Anterior cingulate cortex (tissue), 58 donors: ENCODE measurements at places on chromosomes 2 and 18.

GRCh38 chr2:241924909-241925250, 55.4 kb downstream of the RTP5 start:
- no peak for DNase-seq

GRCh38 chr2:43057742-43058725, 168.4 kb downstream of the ZFP36L2 start:
- no peak for DNase-seq

- no peak for DNase-seq
Measured at GRCh38 chr18:61833387-61833786, 59.4 kb downstream of the RNF152 start.

GRCh38 chr2:12817870-12818269, 101.1 kb downstream of the TRIB2 start:
- DNase-seq = no peak

- DNase-seq = peak; percentile 57
Measured at GRCh38 chr2:69306822-69307578, 80.0 kb downstream of the GFPT1 start.

DNA sequence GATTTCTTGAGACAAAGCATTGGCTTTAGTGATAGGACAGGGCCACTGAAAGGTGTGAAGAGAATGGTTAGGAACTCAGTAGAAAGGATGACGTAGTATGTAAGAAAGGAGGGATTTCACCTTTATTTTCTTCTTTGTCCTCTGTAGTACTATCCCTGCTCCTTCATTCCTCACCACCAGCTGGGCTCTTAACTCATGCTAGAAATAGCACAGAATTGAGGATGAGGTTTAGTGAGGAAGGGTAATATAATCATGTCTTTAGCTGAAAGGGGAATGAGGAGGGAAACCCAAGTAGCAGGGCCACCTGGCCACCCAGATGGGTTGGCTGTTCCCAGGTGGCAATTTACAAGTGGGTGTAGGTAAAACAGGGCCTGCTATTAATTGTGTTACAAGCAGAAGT, 15.2 kb downstream of the ACVR2A start:
- no peak for DNase-seq

GRCh38 chr2:185147361-185147760, 549.0 kb downstream of the ZNF804A start:
- no peak for DNase-seq

GRCh38 chr2:149064365-149064841, 25.9 kb downstream of the LYPD6B start:
- DNase-seq = no peak

GRCh38 chr2:198045227-198045626, 240.8 kb downstream of the PLCL1 start:
- no peak for DNase-seq

DNA sequence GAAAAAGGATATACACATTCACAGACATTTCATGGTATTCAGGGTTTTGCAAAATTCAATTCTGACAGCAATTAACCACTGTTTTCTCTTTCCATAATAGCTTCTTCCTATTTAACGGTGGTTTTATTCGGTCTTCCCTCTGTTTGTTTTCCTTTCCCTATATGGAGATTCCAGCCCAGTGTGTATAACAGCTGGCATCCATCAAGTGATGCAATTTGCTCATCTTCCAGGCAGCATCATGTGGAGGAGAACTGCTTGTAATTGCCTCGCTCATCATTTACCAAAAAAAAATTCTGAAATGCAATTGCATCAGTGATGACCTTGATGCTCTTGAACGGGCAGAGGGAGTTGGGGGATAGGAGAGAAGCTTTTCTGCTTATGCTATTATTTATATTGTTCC, 165.9 kb upstream of the PGAP1 start:
- no peak for DNase-seq

GRCh38 chr2:128520791-128521190, 202.1 kb upstream of the HS6ST1 start:
- no peak for DNase-seq

- DNase-seq = no peak
Measured at GRCh38 chr2:71385012-71385411, 53.4 kb downstream of the ZNF638 start.

GRCh38 chr2:73225513-73226360, 7.3 kb downstream of the PRADC1 start:
- DNase-seq = no peak

DNA sequence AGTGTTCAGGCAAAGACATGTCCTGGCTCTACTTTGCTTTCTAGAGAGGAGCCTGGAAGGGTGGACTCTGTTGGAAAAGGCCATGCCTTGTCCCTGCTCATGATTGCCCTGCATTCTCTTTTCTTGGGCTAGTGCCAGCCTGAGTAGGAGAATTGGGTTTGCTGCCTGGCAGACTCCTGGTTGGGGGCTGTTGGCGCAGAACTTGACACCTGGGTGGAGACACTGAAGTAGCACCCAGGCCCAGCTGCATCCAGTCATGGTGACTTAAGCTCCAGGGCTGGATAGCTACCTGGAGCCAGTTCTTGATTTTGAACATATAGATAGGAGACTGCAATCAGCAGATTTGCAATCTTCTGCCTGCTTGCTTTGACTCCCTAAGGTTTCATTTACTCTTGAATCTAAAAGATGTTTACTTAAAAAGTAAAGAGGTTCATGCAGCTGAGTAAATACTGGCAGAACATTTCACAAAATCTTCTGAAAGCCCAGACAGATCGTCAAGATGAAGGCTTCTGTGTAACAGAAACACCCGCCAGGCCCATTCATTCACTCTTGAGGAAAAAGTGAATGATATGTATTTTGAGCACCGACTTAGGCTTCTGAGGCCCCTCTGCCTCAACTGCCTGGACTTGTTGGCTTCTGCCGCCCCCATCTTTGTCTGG, 38.0 kb upstream of the YWHAQ start:
- DNase-seq = no peak

DNA sequence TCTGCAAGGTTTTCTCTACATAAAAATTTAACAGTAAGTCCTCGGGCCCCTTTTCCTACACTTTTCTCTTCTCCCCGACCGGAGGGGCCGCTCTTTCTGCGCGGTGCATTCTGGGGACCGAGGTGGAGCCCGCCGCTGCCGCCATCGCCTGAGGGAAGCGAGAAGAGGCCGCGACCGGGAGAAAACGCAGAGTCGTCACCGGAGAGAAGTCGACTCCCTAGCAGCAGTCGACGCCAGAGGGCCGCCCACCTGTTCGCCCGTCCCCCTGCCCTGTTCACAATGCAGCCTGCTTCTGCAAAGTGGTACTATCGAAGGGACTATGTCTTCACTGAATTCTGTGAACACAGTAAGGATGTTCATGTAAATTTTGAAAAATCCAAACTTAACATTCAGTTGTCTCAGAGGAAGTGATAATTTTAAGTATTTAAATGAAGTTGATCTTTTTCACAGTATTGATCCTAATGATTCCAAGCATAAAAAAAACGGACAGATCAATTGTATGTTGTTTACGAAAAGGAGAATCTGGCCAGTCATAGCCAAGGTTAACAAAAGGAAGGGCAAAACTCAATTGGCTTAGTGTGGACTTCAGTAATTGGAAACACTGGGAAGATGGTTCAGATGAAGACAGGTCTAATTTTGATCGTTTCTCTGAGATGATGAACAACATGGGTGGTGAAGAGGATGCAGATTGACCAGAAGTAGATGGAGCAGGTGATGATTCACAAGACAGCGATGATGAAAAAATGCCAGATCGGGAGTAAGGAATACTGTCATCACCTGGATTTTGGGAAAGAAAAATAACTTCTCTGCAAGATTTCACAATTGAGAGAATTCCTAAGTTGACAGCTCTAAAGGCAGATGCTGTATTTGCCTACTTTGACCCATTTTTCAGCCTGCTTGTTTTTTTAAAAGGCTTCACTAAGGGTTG, 55.8 kb downstream of the ASXL2 start:
- peak; percentile 45 for DNase-seq

- DNase-seq = no peak
Measured at GRCh38 chr2:158042666-158043065, 59.0 kb upstream of the UPP2 start.

GRCh38 chr2:132891498-132891897, 221.5 kb upstream of the LYPD1 start:
- DNase-seq = no peak

DNA sequence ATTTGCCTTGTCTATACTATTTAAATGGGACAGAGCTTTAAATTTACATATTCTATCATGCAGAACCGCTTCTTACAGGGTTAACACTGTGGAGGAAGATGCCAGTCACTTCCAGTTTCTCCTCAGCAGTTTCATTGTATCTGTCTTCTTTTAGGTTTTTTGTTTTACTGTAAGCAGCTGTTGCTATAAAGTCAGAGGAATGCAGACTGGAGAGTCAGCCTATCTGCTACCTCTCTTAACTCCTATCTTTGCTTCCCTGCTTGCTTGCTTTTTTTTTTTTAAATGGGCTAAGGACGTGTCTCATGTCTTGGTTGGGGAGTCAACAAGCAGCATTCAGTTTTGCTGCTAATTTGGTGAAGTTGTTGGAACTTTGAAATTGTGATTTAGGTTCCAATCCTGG, 8.9 kb downstream of the EPC2 start:
- DNase-seq = no peak

- DNase-seq = no peak
Measured at GRCh38 chr18:57431002-57431382, 4.2 kb upstream of the ONECUT2 start.

DNA sequence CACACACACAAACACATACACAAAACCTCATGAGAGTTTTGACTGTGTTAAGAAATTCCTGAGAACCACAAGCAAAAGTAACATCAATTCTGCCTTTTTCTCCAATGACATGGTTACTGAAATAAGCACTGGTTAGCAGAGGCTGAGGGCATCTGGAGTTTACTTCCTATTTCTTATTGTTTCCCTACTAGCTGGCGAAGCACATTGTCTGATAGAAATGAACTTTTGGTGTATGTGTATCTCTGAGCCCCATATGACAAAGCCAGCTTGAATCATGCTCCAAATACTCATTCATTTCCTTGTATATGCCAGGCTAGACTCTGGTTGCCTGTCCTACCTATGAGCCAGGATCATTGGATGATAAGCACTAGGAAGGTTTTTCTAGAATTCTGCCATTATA, 203.1 kb downstream of the NCKAP5 start:
- no peak for DNase-seq

- no peak for DNase-seq
Measured at GRCh38 chr2:28678944-28679343, 72.7 kb upstream of the PPP1CB start.

GRCh38 chr2:237892984-237893595, 33.7 kb downstream of the RAMP1 start:
- DNase-seq = no peak

GRCh38 chr18:12359515-12359927, 17.5 kb downstream of the AFG3L2 start:
- no peak for DNase-seq

- DNase-seq = no peak
Measured at GRCh38 chr2:240239325-240239724, 98.9 kb upstream of the OTOS start.

DNA sequence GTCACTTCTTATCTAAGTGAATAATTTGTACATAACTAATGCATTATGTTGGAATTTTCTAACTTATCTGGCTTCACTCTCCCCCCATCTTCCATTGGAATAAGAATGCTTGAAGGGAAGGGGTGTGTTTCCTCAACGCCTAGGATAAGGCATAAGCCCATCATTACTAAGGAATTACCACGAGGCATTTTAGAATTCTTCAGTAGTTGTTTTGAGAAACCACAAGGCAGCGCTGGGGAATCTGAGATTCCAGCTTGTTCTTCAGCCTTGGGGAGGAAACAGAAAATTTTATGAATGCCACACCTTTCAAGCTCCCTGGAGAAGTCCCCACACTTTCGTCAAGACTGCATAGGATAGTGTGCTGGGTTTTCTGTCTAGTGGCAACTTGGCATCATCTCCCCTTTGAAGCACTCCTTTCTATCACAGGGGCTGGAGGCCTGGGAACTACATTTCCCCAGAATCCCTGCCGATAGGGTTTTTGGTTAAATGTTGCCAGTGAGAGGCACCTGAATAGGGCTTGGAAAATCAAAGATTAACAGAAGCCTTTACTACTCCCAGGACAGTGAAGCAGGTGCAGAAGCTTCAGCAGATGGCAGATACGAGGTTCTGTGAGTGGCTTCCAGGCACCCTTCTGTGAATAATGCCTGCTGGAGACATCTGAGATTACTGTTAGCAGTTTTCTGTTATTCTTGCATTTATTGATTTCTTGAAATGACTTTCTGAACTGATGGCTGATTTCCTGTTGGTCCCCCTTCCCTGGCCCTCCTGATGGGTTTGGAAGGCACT, 192.7 kb upstream of the REV1 start:
- DNase-seq = no peak

DNA sequence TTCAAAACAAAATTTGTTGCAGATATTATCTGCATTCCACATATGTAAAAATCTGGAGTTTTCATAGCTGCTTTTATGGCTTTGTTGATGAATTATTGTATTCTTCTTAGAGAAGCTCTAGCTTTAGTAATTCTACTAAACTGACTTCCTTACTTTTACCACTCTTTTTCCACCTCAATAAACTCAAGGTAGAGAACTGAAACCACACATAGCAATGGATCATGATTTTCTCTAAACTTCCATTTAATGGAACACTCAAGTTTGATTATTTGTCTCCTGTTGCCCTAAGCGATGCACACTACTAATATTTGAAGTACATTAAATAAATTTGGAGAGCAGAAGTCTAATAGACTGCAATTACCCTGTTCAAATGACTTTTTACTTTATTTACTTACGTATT, 192.0 kb downstream of the NBAS start:
- DNase-seq = no peak

- DNase-seq = no peak
Measured at GRCh38 chr2:18406219-18406618, 154.2 kb downstream of the RDH14 start.

DNA sequence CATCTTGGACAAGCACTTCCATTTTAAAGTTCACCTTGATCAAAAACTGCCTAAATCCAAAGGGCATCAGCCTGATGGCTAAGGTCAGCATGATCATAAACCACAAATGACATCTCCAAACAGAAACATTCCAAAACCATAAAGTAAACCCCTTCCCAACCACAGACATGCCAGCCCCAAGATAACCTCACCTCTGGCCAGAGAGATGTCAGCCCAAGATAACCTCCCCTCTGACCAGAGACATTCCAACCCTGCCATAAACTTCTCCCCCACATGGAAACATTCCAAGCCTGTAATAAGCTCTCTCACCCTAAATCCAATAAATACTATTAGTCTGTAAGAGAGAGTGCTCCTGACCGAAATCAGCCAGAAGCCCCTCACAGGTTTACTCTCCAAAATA, 18.6 kb upstream of the MARCO start:
- no peak for DNase-seq

GRCh38 chr2:182240862-182241371, 185.9 kb downstream of the PDE1A start:
- DNase-seq = no peak

- no peak for DNase-seq
Measured at GRCh38 chr2:192122946-192123345, 71.8 kb downstream of the TMEFF2 start.

GRCh38 chr18:74427442-74428112, 29.5 kb downstream of the DIPK1C start:
- no peak for DNase-seq

GRCh38 chr2:220473611-220474010, 846.2 kb downstream of the SLC4A3 start:
- DNase-seq = no peak

GRCh38 chr18:50401888-50402287, 27.0 kb downstream of the SKA1 start:
- DNase-seq = no peak

GRCh38 chr2:18719978-18720775, 130.8 kb upstream of the NT5C1B start:
- no peak for DNase-seq
